SK-N-SH (cell line): ENCODE measurements at places on chromosomes 7 and 10. TPM values are rescaled to one million over a fixed set of nuclear protein-coding genes. Genes with fewer than 3 reads are reported as not detected.

- no peak for DNase-seq
Measured at GRCh38 chr10:116631871-116632295, 11.1 kb downstream of the PNLIPRP2 start.

Gene IRF5
- polyA plus RNA-seq, result 0.62 and 1.0 TPM in 2 replicates

Gene SCART1
- 2.1 and 3.4 TPM in 2 replicates for polyA plus RNA-seq

- DNase-seq, result no peak
Measured at GRCh38 chr7:152899548-152900109, 140.1 kb downstream of the ACTR3B start.

- no peak for DNase-seq
Measured at GRCh38 chr7:4805984-4806300, 30.5 kb downstream of the AP5Z1 start.

Gene HOXA6
- polyA plus RNA-seq, result not detected in 2 replicates

GRCh38 chr10:70913191-70913892 lies 25.0 kb upstream of the PCBD1 start:
- peak; percentile 27 for DNase-seq

GRCh38 chr7:126667742-126668366 lies 584.9 kb downstream of the GRM8 start:
- DNase-seq, result no peak

Gene FGFBP3
- 0.81 and 1.3 TPM in 2 replicates for polyA plus RNA-seq

DNA sequence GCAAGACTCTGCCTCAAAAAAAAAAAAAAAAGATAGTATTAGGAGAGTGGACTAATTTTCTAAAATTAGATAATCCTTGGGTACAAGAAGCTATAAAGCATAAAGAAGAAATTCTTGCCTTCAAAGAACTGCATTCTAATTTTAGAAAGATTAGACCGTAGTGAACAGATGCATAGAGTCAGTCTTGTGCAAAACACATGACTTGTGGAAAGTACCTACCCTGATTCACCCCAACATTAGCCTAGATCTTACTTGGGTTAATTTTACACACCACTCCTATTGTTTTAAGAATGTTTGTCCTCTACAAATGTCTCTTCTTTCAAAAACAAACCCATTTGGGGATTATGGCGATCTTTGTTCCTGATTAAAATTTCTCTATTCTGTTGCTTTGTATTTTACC lies 38.9 kb upstream of the SP8 start:
- DNase-seq, result no peak

GRCh38 chr10:101132636-101133473 lies 1.8 kb downstream of the TLX1 start:
- DNase-seq, result peak; percentile 44

DNA sequence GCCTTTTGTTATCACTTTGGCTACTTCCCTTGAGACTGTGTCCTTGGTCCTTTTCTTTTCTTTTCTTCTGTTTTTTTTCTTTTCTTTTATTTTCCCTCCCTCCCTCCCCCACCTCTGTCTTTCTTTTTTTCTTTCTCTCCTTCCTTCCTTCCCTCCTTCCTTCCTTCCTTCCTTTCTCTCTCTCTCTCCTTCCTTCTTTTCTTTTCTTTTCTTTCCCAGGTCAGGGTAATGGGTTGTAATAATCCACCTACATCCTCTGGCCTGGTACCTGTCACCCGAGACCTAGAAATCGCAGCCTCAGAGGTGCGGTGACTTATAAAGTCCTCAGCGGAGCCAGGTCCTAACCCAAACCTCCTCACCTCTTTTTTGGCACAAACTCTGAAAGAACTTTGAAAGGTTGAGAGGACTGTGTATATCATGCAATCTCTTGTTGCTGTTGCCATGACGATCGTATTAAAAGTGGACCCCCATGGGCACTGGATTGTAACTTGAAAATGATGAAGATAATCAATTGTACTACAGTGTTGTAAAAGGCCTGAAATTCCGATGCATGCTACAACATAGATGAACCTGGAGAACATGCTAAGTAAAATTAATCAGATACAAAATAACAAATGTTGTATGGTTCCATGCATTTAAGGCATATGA lies 140.7 kb upstream of the AGK start:
- no peak for DNase-seq

DNA sequence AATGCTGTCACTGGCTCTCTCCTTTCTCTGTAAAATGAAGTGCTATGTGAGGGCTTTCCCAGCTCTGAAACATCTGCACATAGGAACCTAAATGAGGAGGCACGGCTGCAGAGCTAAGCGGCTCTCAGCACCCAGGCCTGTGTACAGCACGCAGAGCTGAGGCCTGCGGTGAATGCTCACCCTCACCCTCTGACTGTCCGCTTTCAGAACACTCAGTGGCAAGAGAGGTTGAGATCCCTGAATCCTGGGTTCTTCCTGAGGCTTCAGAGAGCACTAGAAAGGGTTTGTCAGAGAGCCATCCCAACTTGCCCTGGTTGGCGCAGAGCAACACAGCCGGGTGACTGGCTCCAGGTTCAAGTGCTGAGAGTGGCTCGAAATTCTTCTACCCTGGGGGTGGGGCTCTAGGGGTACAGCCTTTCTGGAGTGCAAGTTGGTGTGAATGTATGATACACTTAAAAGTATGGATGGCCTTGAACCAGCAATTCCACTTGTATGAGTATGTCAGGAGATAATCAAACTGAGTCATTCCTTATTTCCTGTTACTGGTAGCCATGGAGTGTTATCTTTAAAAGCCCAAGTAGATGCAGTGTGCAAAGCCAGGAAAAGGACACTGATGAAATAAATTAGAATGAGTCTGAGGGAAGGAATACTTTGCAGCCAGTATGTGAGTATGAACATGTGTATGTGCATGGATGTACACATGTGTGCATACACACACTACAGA lies 1.7 kb upstream of the CCDC201 start:
- no peak for DNase-seq

DNA sequence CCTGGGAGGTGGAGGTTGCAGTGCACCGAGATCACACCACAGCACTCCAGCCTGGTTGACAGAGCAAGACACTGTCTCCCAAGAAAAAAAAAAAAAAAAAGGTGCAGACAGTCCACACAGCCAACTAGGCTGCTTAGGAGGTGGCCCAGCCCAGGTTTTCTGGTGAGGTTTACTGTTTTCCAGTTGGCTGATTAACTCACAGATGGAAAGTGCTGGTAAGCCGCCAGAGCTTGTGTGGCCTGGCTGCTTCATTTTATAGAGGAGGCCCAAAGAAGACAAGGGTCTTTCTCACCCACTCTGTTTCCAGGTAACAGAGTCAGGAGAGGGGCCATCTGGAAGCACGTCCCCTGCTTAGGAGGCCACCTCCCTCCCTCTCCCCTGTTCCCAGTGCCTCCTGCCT lies 6.2 kb downstream of the RHBDD2 start:
- DNase-seq, result no peak

DNA sequence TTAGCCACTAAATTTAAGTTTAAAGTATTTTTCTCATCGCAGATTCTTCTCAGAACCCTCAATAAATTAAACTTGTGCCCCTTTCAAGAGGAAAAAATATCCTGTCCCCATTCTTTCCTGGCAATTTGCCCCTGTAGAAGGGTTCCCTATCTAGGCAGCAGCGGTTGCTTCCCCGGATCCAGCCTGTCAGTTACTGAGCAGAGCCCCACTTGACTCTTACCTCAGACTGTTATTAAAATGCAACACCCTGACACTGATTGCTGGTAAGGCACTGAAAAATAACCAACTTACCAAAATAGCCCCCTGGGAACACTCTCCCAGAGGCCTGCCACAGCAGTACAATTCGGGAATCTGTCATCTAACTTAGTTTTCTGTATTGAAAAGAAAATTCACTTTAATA lies 13.9 kb downstream of the LMTK2 start:
- no peak for DNase-seq

GRCh38 chr10:75803816-75804552 lies 372.6 kb downstream of the LRMDA start:
- DNase-seq, result no peak

Gene C7orf33
- not detected in 2 replicates for polyA plus RNA-seq

DNA sequence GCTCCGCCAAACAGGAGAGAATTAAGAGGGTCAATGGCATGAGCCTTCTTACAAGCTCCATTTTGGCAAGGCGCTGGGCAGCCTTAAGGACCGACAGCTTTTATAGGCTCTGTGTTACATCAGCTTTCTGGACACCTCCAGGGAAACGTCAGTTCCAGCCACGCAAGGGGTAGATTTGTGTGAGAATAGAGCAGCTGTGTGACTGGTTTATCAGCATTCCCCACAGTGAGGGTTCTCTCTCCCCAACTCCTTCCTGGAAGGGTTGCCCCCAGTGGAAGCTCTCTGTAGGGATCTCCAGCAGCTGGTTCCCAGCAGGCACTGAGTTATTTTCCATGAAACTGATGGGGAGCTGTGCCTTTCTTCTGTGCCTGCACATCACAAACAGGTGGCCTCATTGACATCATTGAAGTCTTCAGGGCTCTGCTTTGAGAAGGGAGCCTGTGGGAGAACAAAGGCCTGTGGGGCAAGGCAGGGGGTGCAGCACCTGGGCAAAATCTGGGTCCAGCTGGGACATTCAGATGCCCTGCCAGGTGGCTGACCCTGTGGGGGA lies at the start of gene CUZD1:
CUZD1 (minus strand) TSS at position 75 of the 550 bp plus-strand sequence; CDS start at position 61, 14 bp downstream.
- DNase-seq, result no peak

Gene ACTR3C
- 0.16 and 0.35 TPM in 2 replicates for polyA plus RNA-seq

- DNase-seq, result no peak
Measured at GRCh38 chr10:110914431-110914830, 4.5 kb downstream of the BBIP1 start.

Gene PIP
- polyA plus RNA-seq, result not detected in 2 replicates

DNA sequence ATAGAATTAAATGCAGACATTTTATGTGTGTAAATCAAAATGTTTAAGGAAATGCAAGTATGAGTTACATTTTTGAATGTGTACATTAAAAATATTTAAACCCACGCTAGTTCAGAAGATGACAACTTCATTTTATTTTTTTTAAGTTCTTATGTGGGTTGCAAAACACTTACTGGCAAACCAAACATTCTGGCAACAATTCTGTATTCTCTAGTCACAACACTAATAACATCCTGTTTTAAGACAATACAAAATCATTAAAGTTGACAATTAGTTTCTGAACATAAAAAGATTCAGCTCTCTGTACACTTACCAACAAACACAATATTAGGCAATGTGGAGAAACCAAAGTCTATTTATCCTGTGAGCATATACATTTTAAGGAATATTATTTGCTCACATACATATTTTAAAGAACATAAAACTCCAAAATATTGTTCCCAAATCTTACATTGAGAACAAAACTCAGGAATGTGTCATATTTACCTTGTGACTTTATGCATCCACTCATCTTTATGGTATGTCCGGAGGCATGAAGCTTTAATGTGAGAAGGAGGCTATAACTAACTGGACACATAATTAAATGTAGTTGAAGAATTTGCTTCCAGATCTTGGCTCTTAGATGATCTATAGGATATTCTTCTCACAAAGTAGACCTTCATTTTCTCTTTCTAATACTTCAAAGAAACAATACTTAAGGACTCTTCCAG lies 134.7 kb downstream of the DGKB start:
- DNase-seq, result no peak

Gene SORCS3
- not detected in 2 replicates for polyA plus RNA-seq

Gene TMEM196
- polyA plus RNA-seq, result not detected in 2 replicates

Gene NODAL
- not detected in 2 replicates for polyA plus RNA-seq

GRCh38 chr7:133412942-133413341 lies 160.1 kb downstream of the EXOC4 start:
- no peak for DNase-seq

GRCh38 chr7:135693558-135693957 lies 31.2 kb downstream of the STMP1 start:
- no peak for DNase-seq
